Osteocyte (in vitro differentiated cells): ENCODE measurements at places on chromosomes 16 and 17.

GRCh38 chr17:60403962-60404361, 12.0 kb upstream of the USP32 start:
- no peak for DNase-seq

GRCh38 chr17:6160232-6160555, 90.0 kb downstream of the WSCD1 start:
- DNase-seq = no peak

DNA sequence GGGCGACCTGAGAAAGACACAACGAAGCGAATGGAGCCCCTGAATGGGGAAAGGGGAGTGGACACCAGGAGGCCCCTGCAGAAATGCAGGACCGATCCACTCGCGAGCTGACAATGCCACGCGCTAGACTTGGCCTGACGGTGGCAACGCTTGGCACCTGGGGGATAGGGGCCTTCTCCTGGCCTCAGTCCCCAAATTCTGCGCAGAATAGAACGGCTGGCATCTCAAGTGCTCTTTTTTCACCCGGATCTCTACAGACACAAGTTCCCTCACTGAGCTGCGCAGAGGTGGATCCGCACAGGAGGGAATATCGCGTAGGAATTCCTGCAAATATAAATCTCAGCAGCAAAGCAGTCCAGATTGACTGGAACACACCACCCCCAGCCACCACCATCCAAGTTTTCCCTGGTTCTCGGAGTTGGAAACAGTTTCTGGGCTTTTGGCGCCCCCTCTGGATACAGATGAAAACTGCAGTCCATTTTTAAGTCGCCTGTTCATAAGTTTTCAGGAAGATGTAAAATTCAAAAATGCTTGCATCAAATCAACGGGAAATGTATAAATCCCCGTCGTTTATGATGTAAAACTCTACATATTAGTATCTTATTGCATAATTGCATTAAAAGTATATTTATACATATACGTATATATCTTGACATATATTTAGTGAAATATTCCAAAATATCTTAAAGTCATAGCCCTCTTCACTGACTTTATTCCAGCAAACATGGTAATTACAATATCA, 2.3 kb upstream of the SOX9 start:
- DNase-seq = no peak

- no peak for DNase-seq
These were observed 25.1 kb downstream of the CD300LG start for GRCh38 chr17:43871946-43872690.

DNA sequence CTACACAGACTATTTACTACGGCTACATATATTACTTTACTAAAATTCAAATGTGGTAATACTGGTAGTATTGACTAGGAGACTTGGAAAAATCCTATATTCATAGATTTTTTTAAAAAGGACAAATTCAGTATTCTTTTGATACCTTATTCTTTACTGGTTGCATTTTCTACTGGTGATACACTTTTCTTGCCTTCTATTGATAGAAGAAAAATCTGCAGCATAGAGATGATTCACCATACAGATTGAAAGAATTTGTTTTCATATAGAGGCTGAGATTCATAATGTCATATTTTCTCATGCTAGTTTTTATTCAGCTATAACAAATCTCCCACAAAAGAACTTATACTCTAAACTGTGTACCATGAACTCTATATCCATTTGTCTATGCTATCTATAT, 195.4 kb upstream of the C17orf78 start:
- no peak for DNase-seq

DNA sequence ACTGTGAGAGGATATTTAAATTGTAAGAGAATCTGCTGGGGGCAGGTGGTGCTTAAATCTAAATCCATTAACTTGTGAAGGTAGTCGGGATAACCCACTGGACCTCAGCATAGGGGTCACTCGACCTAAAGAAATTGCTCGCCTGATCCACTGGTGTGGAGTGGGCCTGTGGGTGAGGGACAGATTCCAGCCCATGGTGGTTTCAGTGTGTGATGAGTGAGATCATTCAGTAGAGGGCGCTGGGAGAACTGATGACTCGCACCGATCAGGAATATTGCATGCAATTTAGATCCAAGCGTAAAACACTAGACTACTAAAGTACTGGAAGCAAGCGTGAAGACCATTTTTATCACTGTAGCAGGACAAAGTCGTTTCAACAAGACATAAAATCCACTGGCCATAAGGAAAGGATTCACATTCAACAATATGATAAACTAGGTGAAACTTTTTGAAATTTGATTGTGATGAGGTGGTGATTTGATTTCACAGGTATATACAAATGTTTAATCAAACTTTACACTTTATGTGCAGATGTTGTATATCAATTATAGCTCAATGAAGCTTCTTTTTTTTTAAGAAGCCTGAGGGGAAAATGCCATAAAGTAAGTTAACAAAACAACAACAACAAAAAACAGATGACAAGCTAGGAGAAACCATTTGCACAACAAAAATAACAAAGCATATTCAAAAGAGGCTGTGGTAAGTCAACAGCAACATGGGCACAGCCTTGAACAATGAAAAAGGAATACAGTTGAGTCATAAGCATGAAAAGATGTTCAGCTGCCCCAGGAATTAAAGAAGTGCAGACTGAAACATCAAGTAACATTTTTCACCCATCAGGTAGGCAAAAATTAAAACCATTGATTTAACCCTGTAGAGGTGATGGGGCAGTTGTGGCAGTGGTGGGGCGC, 7.5 kb upstream of the TMEM170A start:
- no peak for DNase-seq

GRCh38 chr17:40605306-40605705, 40.0 kb upstream of the CCR7 start:
- peak; percentile 32 for DNase-seq

GRCh38 chr17:30290696-30291542, 825 bp downstream of the BLMH start:
- no peak for DNase-seq

DNA sequence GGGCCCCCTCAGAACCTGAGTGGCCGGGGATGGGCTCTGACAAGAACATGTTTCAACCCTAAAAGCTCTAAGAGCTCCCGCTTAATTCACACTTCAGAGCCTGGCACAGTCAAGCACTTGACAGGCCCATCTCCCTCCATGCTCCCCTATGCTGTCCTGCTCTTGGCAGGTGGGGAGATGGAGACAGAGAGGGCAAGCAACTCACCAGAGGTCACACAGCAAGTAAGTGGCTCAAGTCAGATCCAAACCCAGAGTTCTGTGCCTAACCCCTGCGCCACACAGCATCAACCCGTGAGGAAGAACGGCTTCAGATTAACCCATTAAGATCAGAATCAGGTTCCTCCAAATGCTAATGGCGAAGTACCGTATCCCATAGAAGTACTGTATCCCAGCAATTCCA, 36.4 kb downstream of the NECAB2 start:
- no peak for DNase-seq

DNA sequence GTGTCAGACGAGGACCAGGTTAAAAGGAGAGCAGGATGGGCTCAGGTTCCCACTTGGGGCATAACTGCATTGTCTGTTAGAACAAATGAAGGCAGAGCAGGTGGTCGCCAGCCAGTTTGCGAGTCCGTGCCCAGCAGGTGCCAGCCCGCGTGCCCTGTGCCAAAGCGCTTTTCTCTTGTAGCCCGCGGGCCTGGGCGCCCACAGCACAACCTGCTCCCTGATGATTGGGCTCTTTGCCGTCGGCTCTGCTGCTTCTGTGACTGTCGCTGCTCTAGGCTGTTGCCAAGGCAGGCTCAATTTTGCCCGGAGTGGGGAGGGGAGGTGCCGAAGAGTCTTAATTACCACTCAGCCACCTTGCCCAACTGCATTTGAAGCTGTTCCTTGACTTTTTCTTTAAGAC, 21.1 kb downstream of the KNOP1 start:
- no peak for DNase-seq

- no peak for DNase-seq
These were observed 9.7 kb downstream of the CX3CL1 start for GRCh38 chr16:57381791-57382534.

GRCh38 chr17:45580924-45581323, 90.4 kb upstream of the PLEKHM1 start:
- DNase-seq = no peak

GRCh38 chr17:7707446-7707845, 2.4 kb downstream of the EFNB3 start:
- no peak for DNase-seq

DNA sequence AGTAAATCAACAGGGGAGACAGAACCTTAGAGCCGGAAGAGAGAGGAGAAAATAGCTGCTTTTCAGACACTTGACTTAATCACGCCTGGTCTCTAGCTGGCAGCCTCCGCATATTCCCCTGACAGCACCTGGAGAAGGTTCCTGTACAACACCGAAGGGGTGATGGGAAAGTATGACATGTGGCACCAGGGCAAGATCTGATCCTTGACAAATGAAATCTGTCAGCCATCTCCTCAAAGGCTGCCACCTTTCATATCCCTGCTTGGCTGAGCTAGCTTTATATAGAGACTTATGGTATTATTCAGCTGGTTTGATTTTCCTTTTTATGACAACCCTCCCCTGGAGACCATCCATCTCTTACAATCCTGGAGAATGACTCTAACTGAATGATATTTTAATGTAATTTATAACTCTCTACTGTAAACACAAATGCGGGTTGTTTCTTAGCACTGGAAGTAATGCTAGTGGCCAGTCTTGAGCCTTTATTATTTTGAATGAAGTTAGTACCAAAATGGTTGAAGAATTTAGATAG, 1205.3 kb upstream of the CDH8 start:
- DNase-seq = no peak

- no peak for DNase-seq
These were observed 38.7 kb downstream of the CACNG4 start for GRCh38 chr17:67003231-67003630.

GRCh38 chr16:24125214-24125613, 130.9 kb upstream of the CACNG3 start:
- DNase-seq = no peak

GRCh38 chr17:3497101-3497500, 21.3 kb downstream of the ASPA start:
- no peak for DNase-seq

DNA sequence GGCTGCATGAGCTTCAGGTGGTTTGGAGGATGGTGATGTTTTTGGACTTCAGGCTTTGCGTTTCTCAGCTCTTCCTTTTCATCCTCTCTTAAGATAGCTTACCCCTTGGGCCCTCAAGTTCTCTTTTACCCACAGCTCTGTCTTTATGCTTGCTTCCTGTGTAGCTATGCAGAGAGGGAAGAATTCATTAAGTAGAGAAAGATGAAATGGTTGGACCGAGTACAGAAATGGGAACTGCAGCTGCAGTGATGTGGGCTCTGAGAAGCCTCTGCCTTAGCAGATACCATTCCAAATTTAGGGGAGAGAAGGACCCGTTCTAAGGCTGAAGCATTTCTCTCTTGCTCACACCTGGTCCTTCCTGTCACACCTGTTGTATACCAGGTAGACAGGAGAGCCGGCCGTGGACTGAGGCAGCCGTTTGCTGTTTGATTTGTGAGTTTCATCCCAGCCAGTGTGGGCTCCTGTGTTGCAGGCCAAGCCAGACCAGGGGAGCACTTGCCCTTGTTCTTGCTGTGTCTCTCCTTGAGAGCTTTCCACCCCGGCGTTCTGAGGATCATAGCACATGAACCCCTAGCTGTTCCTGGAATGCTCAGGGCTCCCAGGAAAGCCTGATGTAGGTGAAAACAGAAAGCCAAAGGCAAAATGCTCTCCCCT, 392.7 kb downstream of the CPPED1 start:
- DNase-seq = no peak

DNA sequence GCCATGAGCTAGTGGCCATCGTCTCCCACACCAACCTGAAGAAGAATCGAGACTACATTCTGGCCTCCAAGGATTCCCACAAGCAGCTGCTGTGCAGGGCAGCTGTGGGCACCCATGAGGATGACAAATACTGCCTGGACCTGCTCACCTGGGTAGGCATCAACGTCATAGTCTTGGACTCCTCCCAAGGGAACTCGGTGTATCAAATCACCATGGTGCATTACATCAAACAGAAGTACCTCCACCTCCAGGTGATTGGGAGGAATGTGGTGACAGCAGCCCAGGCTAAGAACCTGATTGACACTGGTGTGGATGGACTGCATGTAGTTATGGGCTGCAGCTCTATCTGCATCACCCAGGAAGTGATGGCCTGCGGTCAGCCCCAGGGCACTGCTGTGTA, 70.2 kb downstream of the GRIN2A start:
- no peak for DNase-seq

GRCh38 chr16:10485159-10485558, 95.2 kb downstream of the EMP2 start:
- no peak for DNase-seq

GRCh38 chr17:66671156-66671555, 163.8 kb upstream of the CACNG5 start:
- DNase-seq = no peak
